ENCODE measurements at places on chromosomes 1 and 21.

DNA sequence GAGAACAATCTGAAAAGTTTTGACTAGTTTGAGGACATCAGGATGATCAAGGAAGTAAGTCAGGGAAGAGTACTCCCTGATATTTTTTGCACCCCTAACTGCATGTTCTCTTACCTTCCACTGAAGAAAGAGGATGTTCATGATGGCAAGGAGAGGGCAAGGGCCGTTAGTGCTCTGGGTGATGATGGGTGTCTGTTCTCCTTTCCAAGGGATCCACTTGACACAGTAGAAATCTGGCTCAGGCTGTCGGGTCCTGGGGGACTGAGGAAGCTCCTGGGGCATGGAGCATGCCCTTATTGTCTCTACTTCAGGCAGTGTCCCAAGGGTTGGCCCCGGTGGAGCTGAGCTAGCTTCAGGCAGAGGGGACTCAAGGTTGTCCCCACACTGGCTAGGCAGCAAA is 4.7 kb downstream of the MINDY1 start:
- no peak for DNase-seq

GRCh38 chr1:107327446-107327845 is 186.6 kb downstream of the NTNG1 start:
- DNase-seq: no peak

- DNase-seq: no peak
These were observed 21.8 kb downstream of the GBP2 start for GRCh38 chr1:89104147-89104546.

DNA sequence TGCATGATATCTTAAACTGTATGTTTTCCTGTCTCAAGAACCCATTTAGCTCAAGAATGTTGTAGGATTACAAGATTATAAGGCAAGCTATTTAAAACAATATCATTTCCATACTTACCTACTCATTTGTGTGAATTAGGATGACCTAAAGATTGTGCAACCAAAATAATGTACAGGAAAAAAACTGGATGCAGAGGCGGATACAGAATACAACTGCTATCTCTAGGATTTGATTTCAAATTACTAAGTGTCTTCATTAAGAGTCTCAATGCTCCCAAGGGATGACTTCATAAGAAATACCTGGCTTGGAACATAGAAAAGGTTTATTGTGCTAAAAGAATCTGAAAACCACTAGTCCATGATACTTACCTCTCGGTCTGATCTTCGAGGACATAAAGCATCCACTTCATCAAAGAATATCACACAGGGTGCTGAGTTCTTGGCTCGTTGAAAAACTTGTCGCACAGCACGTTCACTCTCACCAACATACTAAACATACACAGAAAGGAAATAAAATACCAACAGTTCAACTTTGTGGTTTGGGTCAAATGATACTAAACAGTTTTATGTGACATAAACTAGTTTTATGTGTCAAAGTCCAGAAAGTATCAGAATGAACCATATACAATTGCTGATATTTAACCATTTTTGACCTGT is 54.9 kb downstream of the NVL start:
- DNase-seq: no peak

- no peak for DNase-seq
These were observed 380.0 kb downstream of the HHIPL2 start for GRCh38 chr1:222167896-222168295.

DNA sequence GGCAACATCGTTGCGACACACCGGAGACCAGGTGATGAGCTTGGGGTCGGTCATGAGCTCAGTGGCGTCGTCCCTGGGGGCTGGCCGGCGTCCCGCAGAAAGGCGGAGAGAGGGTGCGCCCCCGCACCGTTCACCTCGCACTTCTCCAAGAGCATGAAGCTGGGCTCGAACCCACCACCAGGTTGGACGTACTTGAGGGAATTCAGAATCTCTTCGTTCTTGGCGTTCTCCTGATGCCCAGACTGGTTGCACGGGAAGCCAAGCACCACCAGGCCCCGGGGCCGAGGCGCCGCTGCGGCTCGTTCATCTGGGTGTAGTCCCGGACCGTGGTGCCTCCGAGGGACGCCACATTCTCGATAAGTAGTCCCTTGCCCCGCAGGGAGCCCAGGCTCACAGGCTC is 176.6 kb upstream of the ADAMTS5 start:
- no peak for DNase-seq

DNA sequence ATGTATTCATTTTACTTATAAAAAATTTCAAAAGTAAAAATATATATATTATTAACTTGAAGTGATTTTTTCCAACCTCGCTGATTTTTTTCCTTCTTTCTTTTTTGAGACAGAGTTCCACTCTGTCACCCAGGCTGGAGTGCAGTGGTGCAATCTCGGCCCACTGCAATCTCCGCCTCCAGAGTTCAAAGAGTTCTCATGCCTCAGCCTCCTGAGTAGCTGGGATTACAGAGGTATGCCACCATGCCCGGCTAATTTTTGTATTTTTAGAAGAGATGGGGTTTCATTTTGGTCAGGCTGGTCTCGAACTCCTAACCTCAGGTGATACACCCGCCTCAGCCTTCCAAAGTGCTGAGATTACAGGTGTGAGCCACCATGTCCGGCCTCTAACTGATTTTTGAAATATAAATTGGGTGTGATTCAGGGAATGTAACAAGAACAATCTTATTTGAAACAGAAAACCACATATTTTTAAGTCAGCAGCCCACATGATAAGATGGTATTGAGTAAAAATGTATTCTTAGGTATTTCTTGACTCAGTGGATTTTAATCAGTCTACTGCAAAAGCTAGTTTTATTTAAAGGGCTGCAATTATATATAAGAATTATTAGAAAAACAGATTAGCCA is 30.0 kb downstream of the ZBTB8B start:
- no peak for DNase-seq

DNA sequence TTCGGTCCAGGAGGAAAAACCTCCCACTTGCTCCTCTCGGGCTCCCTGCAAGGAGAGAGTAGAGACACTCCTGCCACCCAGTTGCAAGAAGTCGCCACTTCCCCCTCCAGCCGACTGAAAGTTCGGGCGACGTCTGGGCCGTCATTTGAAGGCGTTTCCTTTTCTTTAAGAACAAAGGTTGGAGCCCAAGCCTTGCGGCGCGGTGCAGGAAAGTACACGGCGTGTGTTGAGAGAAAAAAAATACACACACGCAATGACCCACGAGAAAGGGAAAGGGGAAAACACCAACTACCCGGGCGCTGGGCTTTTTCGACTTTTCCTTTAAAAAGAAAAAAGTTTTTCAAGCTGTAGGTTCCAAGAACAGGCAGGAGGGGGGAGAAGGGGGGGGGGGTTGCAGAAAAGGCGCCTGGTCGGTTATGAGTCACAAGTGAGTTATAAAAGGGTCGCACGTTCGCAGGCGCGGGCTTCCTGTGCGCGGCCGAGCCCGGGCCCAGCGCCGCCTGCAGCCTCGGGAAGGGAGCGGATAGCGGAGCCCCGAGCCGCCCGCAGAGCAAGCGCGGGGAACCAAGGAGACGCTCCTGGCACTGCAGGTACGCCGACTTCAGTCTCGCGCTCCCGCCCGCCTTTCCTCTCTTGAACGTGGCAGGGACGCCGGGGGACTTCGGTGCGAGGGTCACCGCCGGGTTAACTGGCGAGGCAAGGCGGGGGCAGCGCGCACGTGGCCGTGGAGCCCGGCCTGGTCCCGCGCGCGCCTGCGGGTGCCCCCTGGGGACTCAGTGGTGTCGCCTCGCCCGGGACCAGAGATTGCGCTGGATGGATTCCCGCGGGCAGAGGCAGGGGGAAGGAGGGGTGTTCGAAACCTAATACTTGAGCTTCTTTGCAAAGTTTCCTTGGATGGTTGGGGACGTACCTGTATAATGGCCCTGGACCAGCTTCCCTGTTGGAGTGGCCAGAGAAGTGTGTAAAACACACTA is 45.3 kb downstream of the MRPL39 start:
- peak; percentile 89 for DNase-seq

DNA sequence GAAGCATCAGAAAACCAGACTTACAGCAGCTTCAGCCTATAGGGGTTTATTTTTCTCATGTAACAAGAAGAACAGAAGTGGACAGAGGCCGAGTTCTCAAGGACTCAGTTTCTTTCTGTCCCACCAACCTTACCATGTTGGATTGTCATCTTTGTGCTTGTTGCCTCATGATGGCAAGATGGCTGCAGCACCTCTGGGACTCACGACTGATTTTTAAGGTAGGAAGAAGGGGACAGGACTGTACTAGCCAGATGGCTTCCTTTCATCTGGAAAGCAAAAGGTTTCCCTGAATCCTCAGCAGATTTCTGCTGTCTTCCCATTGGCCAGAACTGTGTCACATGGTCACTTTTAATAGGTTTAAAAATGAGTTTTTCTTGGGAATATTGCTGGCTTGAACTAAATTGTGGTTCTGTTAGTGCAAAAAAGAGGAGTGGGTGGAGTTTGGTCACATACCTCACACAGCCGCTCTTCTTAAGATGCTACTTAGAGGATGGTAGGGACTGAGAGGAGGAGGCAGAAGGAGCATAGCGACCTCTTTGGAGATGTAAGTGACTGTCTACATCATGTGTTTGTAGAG is 48.1 kb upstream of the ENAH start:
- no peak for DNase-seq

DNA sequence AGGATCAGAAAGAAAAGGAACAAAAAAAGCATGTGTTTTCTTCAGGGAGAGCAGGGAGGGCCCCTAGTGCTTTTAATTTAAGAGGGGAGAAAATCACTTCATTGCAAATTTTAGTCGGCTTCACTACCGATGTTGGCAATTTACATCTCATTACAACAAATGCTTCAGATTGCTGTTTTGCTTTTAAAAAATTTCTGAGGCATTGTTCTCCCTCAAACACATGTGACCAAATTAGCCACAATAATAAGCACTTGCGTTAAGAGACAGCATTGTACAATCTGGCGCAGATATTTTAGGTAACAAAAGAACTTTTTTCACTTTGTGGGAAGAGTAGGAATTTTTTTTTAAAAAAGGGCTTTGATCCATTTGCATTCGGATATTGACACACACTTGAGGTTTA is 29.8 kb downstream of the BEND5 start:
- no peak for DNase-seq

DNA sequence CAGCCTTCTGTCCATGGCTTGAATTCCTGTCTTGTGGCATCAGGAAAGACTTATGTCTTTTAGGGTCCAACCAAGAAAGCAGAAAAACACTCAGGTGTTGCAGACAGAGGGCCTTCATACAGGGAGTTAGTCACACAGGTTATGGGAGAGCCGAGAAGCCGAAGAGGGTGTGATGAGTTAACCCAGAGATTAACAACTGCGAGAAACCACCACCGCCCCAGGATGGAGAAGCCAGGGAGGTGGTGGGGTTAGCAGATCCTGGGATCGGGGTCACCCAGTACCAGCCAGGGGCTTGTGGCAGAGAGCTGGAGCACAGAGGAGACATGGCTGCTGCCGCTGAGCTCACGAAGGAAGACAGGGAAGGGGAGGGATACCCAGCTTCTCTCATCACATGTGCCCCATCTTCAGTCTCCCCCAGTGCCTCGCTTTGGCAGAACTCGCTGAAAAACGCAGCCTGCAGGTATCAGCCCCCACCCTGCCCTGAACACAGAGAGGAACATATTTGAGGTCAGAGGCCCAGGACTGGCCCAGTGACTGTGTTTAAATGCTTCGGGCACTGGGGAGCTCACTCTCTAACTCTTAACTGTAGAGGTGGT is 58.7 kb downstream of the RUNX3 start:
- no peak for DNase-seq

DNA sequence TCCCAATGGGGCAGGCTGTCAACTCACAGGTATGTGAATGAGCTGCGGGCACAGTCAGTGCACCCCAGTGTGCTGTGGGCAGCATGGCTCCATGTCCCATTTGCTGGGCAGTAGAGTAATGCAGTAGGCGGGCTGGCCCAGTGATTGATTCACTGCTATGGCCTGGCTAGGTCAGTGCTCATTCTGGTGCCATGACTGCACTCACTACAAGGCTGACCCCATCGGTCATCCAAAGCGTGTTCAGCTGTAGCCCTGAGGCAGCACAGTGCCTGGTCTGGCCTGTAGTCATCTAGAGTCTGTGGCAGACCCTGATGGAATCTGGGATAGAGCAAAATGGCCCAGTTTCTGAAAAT is 7.4 kb downstream of the HYI start:
- no peak for DNase-seq

DNA sequence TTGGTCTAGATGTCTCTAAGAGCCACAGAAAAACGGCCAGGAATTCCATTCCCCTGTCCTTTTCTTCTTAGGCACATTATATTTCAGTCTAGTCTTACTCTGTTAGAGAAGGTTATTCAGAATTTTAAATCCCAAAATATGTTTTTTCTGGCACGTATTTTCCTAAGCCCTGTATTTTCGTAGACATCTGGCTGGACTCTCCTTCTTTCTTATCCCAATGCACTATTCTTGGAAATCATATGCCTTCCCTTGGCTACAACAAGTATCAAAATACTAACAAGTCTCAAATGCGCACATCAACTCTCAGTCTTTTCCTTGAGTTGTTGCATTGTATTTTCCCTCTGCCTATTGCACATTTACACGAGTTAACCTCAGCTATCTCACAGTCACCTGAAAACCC is 96.2 kb downstream of the DPYD start:
- no peak for DNase-seq

GRCh38 chr1:51558375-51558924 is 39.4 kb upstream of the EPS15 start:
- no peak for DNase-seq

DNA sequence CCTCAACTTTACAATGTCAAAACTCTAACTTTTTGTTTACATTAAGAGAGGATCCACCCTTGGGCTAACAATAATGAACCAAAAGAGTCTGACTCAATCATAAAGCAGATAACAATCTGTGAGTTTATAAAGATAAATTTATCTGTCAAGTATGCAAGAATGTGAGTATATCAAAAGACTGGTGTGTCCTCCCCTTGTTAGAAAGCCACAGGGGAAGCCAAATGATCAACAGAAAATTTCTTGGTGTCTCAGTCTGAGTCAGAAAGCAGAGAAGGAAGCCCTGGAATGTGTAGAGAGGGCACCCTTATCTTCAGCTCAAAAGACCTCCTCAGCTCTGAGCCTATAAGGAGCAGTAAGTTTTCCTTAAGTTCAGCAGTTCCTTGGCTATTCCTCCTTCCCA is 13.9 kb upstream of the PDIK1L start:
- DNase-seq: no peak

DNA sequence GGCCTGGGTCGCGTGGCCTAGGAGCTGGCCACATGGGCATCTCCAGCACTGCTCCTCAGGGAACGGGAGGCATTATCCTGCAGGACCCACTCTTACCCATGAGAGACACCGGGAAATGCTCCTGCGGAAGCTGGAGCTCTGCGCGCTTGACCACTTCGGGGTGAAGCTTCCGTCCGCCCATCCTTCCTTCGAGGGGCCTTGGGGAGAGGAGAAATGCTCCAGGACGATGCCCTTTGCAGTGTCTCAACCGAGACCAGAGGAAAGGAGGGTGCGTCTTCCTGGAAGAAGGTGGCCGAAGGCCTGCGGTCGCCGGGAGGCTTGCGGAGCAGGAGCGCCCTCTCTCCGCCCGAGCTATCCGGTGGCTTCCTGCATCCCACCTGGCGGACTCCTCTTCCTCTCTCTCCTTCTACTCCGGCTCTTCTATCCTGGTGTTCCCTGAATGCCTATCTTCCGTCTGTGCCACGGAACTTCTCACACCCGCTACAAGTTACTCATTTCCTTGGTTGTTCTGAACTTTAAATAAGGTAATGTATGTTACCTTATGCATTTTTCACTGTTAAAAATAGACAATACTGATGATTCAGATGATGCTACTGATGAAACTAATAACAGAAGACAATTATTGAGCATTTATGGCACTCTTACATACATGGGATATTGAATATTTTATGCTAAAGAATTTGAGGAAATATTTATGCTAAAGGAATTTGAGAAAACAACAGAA is 91.4 kb downstream of the PRKAB2 start:
- DNase-seq: no peak

Measured in stimulated activated CD4-positive, alpha-beta T cell treated with anti-CD3 and anti-CD28 coated beads, Interleukin-1b, Interleukin-23, amount 100 ng/mL, for 4 hours (primary cell).